Activated T-helper 1 cell treated with Interleukin-2 at 50 U/mL for 16 hours (primary cell): ENCODE measurements at places on chromosomes 12 and 14.

GRCh38 chr12:41442896-41443295 is 254.8 kb downstream of the PDZRN4 start:
- no peak for DNase-seq

DNA sequence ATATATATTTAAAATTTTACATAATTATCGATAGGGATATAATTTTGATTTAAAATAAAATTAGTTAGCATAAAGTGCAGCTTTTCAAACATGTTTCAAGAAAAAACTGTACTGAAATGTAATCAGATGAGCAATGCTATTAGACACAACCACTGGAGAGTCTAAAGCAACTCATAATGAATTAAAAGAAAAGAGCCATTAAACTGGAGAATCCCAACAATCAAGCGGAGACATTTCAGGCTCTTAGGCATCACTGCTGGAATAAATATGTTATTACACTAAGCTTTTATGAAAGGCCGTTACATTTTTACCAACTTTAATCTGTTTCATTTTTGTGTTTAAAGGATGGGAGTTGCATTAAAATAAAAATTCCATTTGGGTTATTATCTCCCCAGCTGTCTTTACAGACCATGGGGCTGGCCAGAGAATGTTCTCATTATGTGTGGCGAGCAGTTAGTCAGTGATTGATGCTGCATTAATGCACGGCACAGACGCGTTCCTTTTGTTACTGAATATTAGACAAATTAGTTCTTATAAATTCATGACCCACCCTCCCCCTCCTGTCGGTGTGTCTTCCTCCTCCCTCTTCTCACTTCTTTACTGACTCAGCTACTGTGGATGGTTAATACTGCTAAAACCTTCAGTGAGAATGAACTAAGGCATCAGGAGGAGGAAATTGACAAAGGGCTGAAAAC is 156.8 kb downstream of the PDZRN4 start:
- no peak for DNase-seq

- DNase-seq, result no peak
Measured at GRCh38 chr12:4089956-4090355, 183.6 kb upstream of the CCND2 start.

GRCh38 chr14:96189281-96189711 is 15.3 kb upstream of the BDKRB2 start:
- no peak for DNase-seq

- no peak for DNase-seq
Measured at GRCh38 chr12:98154850-98155249, 360.5 kb upstream of the TMPO start.

DNA sequence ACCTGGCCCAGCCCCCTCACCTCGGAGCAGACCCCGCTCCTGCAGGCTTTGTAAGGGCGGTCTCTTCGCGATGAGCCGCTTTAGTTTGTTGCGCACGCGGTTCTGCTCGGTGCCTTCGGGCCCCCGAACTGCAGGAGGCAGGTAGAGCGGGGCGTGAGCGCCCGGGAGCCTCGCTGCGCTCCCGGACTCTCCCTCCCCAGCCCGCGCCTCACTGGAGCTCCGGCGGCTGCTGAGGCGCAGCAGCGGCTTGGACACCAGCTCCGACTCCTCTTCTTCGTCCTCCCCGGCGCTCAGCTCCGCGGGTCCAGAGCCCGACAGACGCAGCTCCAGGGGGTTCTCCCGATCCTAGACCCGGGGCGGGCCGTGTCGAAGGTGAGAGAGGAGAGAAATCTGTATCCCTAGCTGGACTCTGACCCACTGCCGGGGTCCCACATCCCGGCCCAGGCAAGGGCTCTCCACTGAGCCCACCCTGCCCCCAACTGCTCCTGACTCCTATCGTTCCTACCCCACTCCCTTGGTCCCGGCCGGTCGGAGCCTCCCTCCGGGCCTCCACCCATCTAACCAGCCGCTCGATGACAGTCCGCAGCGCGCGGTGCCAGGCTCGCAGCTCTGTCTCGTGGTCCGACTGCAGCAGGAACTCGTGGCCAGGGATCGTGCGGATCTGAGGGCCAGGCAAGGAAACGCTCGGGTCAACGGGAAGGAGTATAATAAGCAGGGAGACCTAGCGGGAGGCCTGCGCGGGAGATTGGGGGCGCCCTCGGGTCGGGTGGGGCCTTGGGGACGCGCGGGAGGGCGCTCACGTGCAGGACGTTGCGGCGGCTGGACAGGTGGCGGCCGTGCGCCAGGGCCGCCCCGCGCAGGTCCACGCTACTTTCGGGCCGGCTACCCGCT is 4.2 kb downstream of the ARHGAP9 start:
- DNase-seq, result no peak

DNA sequence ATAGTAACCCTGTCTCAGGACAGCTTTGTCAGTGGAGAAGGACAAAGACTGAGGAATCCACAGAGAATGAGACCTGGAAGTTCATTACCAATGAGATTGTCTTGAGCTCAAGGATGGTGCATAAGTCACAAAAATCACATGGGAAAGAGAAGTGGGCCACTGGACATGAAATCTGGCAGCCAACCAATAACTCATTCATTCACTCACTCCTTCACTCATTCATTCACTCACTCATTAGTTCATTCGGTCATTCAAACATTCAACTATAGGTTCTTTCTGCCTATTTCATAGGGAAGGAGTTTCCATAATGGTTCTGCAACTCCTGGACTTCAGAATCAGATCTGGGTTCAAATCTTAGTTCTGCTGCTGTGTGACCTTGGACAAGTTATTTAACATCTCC is 18.2 kb upstream of the WSCD2 start:
- DNase-seq, result no peak

GRCh38 chr12:103288016-103288415 is 207.8 kb downstream of the C12orf42 start:
- no peak for DNase-seq

- DNase-seq, result no peak
Measured at GRCh38 chr12:96177013-96177412, 17.2 kb upstream of the ELK3 start.

DNA sequence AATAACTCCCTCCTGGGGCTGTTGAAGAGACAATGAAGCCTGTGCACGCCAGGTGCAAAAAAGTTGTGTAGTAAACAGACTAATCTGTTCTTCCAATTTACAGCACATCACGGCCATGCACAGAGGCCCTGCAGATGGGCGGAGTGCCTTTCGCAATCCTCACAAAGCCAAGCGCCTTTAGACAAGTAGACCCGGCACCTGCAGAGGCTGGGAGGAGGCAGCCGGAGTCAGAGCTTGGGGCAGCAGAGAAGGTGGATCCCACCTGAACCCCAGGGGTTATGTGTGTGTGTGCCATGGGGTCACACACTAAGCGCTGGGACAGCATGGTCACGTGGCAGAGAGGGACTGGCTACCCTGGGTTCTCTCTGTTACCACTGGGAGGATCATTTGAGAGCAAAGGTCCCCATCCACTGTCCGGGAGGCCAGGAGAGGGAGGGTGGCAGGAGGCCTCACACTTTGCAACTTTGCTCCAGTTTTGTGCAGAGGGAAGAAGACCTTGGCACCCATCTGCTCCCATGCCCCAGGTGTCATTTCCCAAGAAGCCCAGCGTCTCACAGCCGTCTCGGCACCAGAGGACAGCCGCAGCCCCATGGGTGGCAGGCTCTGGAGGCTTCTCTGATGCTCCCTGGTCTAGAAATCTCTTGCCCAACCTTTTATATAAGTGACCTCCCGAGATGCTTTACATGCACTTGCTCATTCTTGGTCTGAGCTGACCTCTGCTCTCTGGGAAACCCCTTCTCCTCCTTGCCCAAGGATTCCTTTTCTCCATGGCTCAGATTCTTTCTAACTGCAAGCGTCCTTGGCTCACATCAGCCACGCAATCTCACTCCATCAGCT is 80.0 kb upstream of the DICER1 start:
- no peak for DNase-seq

GRCh38 chr14:94132285-94132887 is 3.0 kb upstream of the IFI27L2 start:
- DNase-seq, result peak; percentile 23

- DNase-seq, result no peak
Measured at GRCh38 chr12:62578726-62579125, 112.1 kb downstream of the MON2 start.

DNA sequence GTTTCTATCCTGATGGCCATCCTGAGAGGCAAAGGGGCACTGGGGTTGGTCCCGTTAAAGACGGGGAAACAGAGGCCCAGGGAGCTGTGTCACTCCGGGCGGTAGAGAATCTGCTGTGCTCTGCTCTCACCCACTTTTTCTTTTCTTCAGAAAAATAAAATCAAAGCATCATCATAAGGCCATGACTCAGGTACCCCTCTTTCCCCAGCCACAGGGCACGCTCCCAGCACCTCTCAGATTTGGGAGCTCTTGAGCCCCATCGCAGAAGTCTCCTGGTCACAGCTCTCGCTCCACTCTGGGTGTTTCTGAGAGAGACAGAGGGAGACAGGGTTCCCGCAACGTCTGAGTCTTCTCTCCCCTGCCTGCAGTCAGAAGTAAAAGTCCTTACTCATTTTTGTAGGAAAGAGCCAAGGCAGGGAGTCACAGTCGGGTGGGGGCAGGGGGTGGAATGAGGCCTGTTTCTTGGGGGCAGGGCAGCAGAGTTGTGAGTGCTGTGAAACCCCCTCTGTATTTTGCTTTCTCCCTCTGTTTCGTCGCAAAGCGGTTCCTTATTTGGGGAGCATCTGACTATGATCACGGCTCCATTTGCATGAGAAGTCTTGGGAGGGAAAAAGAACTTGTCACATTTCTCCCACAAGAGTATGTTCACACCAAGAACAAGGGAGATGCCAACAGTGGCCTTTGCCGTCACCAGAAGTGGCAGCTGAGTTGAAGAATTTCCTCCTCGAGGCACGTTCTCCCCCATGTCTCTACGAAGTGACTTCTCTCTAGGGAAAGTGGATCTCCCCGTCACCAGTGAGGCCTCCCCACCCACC is 139.0 kb downstream of the BCL11B start:
- DNase-seq, result no peak

- no peak for DNase-seq
Measured at GRCh38 chr12:108302403-108303311, 36.5 kb downstream of the CMKLR1 start.

GRCh38 chr12:19068137-19068536 is 61.4 kb upstream of the PLEKHA5 start:
- no peak for DNase-seq
